MV-4-11 (cell line): ENCODE measurements at places on chromosomes 7 and 10.

DNA sequence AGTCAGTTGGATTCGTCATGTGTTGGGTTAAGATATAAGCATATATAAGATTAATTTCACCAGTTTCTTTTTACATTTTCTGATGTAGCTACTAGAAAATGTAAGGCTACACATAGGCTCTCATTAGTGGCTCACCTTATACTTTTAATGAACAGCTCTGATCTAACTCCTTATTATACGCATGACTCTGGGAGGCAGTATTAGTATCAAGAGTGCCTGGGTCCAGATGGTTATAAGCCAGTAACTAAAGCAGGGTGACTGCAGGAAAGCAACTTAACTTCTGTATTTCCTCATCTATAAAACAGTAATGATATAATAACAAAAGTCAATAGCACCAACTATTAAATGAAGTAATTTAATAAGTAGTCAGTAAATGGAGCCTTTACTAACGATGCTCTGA lies 1.4 kb upstream of the ELMO1 start:
- no peak for DNase-seq

- DNase-seq: no peak
Observed at GRCh38 chr10:133125901-133126300, 34.1 kb upstream of the KNDC1 start.

- DNase-seq: no peak
Observed at GRCh38 chr7:23955600-23956149, 245.7 kb downstream of the STK31 start.

DNA sequence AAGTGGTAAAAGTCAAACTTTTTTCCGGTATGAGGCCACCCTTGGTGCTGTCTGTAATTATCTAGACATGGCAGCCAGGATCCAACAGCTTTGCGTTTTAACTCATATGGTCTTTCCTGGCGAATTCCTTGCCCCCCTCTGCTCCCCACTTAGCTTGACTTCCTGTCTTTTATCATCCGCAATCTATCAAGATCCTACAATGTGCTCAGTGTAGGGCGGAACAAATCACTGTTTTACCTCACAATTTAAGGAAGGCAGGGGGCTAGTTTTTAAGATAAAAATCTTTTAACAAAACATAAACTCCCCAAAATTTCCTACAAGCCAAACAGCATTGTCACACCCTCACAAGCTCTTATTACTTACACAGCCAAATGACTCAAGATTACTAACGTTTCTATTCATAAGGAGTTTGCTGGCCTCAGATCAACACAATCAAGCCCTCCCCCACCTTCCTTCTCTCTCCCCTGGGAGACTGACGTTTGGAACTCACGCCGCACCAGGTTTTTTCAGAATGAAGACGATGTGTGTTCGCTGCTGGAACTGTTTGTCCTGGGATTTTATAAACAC lies 1.3 kb upstream of the CDK14 start:
- DNase-seq: no peak

GRCh38 chr10:124481717-124482116 lies 20.1 kb downstream of the LHPP start:
- DNase-seq: no peak
